CD4-positive, alpha-beta T cell treated with Interleukin-17A for 4 hours (primary cell): ENCODE measurements at places on chromosomes 2 and 18.

GRCh38 chr2:98280376-98281102 lies 65.7 kb upstream of the CNGA3 start:
- no peak for DNase-seq

GRCh38 chr2:16671760-16672159 lies 6.1 kb upstream of the CYRIA start:
- no peak for DNase-seq

GRCh38 chr18:73891572-73892421 lies 255.8 kb downstream of the FBXO15 start:
- no peak for DNase-seq

DNA sequence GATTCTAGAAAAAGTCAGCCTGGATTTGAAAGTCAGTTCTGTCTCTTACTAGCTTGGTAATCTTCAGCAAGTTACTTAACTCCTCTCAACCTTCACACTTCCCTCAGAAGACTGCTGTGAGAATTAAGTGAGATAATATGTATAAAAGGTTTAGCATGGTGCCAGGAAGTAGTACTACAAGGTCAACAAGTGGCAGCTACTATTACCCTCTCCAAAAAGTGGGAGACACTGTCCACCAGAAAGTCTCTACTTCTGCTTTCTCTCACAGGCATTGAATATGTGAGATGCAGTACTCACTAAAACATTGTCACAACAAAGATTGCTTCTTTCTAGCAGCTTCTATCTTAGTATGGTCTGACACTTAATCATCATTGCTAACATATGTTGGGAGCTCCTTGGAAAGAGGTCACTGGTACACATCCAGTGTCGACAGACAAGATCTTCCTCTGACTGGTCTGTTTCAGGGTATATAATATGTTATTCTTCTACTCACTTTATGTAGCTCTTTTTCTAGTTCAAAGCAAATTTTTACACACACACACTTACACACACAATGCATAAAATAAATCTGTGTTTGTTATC lies 47.9 kb downstream of the DOCK10 start:
- no peak for DNase-seq
